ENCODE measurements at places on chromosomes 16 and 17.

- no peak for DNase-seq
These were observed 39.2 kb downstream of the ITGAM start for GRCh38 chr16:31298958-31299357.

GRCh38 chr17:12055889-12056288, 35.2 kb downstream of the MAP2K4 start:
- DNase-seq, result no peak

GRCh38 chr17:63370696-63371095, 75.4 kb downstream of the CYB561 start:
- DNase-seq, result no peak

GRCh38 chr17:76726776-76727718, at the start of gene METTL23:
Gene METTL23 (plus strand): TSS chr17:76726839. CDS start chr17:76729711, 2,872 bp downstream.
- no peak for DNase-seq

DNA sequence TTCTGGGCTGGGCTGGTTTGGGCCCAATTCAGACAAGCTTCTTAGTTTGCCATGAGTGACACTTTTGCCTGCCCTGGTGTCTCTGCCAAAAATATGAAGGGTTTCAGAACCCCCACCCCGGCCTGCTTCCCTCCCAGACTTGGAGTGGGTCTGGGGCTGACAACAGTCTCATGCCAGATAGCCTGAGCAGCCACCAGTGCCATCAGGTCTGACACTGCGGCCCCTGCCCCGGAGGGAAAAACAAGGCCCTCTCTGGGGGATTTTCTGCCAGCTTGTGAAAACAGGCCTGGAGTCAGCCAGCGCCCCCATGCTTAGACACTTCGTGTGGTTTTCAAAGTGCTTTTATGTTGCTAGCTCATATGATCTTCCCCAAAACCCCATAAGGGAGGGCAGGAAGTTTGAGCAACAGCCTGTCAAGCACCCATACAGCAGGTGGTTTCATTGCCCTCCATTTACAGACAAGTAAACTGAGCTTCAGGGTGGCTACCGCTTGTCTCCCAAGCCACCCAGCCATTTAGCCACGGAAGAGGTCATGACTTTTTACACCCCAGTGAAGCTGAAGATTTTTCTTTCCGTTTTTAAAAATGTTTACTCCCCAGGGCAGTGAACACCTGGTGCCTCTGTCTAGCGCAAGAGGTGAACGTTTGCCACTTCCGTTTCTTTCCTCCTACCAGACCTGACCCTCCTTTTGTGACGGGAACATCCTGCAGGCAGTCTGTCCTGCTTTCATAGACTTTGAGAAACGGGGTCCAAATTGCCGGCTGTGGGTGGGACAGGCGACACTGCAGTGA, 300.6 kb downstream of the SEC14L1 start:
- DNase-seq, result peak; percentile 98

All from Jurkat, Clone E6-1 (cell line).